ENCODE measurements at places on chromosomes 2 and 18.

- DNase-seq: no peak
Observed at GRCh38 chr18:50057009-50057408, 137.9 kb downstream of the MYO5B start.

DNA sequence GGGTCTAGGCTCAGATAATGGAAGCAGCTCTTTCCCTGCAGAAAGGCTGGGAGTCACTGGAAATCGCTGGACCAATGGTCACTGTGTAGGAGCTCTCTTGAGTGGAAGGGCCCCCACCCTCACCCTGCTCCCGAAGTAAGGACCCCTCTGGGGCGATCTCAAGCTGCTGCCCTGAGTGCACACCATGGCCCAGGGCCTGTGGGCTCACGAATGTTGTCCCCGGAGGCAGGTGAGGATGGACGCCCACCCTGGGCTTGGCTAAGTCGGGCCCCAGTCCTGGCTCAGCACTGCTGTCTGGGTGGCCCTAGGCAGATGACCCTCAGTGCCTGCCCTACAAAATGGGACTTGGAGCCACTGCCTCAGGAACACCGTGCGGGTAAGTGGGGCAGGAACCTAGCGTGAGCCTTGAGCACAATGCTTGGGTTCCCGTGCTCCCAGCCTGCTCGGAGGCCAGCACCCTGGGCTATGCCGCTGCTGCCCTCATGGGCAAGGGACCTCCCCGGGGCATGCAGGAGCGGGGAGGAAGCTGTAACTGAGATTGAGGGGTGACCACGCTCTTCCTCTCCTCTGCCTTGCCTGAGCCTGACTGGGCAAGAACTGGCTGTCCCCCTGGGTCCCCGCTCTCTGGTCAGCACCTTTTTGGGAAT is 3.7 kb downstream of the D2HGDH start:
- DNase-seq: no peak

DNA sequence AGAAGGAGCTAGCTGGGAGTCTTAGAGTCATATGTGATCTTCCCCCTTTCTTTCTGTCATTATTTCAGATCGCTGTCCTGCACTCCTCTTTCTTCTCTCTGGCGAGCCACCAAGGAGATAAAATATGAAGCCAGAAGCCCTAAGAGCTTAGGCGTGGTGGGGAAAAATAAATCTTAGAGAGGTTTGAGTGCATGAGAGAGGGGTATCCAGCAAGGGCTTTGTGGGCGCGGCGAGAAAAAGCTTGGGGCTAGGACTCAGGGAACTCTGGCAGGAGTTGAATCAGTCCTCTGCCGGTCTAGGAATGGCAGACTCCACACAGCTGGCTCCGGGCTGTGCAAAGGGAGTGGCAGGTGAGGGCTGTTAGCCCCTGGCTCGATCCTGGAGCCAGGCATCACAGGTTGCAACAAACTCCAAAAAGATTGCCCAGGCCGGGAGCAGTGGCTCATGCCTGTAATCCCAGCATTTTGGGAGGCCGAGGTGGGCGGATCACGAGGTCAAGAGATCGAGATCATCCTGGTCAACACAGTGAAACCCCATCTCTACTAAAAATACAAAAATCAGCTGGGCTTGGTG is 20.1 kb upstream of the IGFBP5 start:
- no peak for DNase-seq

DNA sequence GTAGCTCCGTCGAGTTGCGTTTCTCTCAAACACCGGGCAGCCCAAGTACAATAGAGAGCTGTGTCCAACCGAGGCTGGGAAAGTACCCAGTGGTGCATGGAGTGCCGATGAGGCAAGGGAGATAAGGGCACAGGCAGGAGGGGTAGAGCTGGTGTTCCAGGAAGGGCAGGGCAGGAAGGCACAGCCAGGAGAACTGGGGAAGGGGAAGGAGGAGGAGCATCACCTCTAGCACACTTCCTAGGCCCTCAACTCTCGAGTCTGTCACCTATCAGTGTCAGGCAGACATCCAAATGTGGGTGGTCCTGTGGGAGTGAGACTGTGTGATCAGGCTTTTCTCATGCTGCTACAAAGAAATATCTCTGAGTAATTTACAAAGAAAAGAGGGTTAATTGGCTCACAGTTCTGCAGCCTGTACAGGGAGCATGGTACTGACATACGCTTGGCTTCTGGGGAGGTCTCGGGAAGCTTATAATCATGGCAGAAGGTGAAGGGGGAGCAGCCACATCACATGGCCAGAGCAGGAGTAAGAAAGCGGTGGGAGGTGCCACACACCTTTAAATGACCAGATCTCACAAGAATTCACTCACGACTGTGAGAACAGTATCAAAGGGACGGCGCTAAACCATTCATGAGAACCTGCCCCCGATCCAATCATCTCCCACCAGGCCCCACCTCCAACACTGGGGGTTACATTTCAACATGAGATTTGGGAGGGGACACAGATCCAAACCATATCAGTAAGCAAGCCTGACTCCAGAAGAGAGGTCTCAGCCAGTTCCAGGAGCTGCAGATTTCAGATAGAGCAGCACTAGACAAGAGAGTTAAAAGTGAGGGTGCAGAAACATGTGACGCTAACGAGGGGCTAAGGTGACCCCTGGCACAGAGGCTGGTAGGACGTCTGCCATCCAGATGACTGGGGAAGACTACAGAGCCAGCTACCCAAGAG is 75.7 kb downstream of the MBOAT2 start:
- no peak for DNase-seq

GRCh38 chr2:59538398-59538911 is 1015.0 kb downstream of the BCL11A start:
- DNase-seq: no peak

DNA sequence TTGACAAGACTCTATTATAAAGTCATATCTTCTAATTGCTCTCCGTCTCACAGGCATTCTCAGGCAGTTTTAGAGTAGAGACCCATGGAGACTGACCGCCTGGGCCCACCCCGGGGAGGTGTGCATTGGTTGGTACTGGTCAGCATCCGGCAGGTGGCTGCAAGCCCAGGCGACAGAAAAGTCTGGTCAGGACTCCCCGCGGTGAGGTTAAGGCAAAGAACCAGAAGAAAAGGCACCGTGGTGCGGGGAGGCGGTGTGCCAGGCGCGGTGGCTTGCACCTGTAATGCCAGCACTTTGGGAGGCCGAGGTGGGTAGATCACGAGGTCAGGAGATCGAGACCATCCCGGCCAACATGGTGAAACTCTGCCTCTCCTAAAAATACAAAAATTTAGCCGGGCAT is 32.5 kb downstream of the AMER3 start:
- DNase-seq: no peak

Measured in stimulated activated CD4-positive, alpha-beta T cell treated with anti-CD3 and anti-CD28 coated beads, Interleukin-15, amount 100 ng/mL, for 1 hour (primary cell).